Endothelial cell (in vitro differentiated cells): ENCODE measurements at places on chromosomes 3 and 15.

DNA sequence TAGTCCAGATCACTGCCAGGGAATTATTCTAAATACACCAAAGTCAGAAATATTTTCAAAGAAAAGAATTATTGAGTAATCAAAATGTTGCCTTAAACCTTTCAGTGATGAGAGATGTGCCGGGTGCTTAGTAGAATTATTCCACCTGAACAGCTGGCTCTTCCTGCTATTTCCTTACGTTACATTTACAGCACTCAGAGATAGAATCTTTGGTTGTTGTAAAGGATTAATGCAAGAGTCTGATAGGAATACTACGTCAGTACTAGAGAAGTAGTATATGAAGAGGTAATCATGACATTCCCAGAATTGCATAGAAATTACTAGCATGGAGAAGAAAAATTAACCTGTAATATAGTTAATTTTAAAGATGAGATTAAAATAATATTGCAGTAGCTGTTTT, 50.9 kb upstream of the ZDHHC23 start:
- no peak overlapping the region for H3K27ac ChIP-seq
- DNase-seq = no peak
- peaks cover 6% of the 10 kb centered on the region for H3K4me1 ChIP-seq
- no peak overlapping the region for H3K4me3 ChIP-seq
- H3K27me3 ChIP-seq = no peaks in the 10 kb centered on the region

GRCh38 chr3:12301031-12301430, 12.2 kb downstream of the PPARG start:
- no peak overlapping the region for H3K4me3 ChIP-seq
- no peaks in the 10 kb centered on the region for H3K4me1 ChIP-seq
- no peak for DNase-seq
- H3K27ac ChIP-seq = no peak overlapping the region
- H3K27me3 ChIP-seq = no peaks in the 10 kb centered on the region

- H3K4me3 ChIP-seq = no peak overlapping the region
- no peaks in the 10 kb centered on the region for H3K27me3 ChIP-seq
- H3K27ac ChIP-seq = no peak overlapping the region
- peaks cover 8% of the 10 kb centered on the region for H3K4me1 ChIP-seq
- no peak for DNase-seq
These were observed 49.7 kb upstream of the FRMD4B start for GRCh38 chr3:69435274-69436265.

GRCh38 chr3:45441584-45442310, 53.4 kb downstream of the LARS2 start:
- H3K4me3 ChIP-seq = no peak overlapping the region
- H3K27me3 ChIP-seq = no peaks in the 10 kb centered on the region
- H3K36me3 ChIP-seq = peaks cover 9% of the 10 kb centered on the region

DNA sequence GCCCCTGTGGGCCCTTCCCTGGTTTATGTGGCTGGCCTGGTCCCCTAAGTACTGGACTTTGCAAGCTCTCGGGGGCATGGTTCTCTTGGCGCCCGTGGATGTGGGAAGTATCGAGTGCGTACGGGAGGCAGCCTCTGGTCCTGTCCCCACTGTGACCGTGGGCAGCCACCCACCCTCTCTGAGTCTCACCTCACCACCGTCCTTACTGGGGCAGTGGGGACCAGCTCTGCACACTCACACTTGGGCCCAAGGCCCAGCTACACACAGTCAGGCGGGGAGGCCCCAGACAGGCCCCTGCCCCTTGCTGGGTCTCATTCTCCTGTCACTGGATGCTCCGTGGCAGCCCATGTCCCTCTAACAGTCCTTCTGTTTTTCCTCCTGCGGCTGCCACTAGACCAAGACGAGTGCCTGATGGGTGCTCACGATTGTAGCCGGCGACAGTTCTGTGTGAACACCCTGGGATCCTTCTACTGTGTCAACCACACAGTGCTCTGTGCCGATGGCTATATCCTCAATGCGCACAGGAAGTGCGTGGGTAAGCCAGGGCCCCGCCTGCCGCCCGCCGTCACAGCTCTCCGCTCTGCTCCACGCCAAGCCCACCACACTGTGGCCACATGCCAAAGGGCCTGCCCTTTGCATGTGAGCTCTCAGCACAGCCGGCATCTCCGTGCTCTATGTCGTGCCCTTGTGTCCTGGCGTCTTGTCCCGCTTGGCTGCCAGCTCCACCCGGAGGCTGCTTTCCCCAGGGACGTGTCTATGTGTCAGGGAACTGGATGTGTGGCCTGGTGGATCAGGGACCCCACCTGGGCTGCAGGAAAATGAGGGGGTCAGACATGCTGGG, 72.7 kb downstream of the FBLN2 start:
- H3K4me3 ChIP-seq = no peak overlapping the region
- DNase-seq = no peak
- H3K36me3 ChIP-seq = peaks cover 7% of the 10 kb centered on the region

- H3K4me3 ChIP-seq = no peak overlapping the region
- no peaks in the 10 kb centered on the region for H3K27me3 ChIP-seq
- H3K27ac ChIP-seq = no peak overlapping the region
- H3K36me3 ChIP-seq = no peaks in the 10 kb centered on the region
- DNase-seq = no peak
- no peaks in the 10 kb centered on the region for H3K4me1 ChIP-seq
These were observed 9.4 kb upstream of the CRTC3 start for GRCh38 chr15:90520365-90520764.

- no peaks in the 10 kb centered on the region for H3K4me1 ChIP-seq
- no peak overlapping the region for H3K4me3 ChIP-seq
- H3K27ac ChIP-seq = no peak overlapping the region
These were observed 19.4 kb downstream of the GXYLT2 start for GRCh38 chr3:72907131-72907711.

- no peaks in the 10 kb centered on the region for H3K27me3 ChIP-seq
- no peak overlapping the region for H3K4me3 ChIP-seq
- no peaks in the 10 kb centered on the region for H3K36me3 ChIP-seq
- no peak for DNase-seq
These were observed 3.4 kb downstream of the ANKRD28 start for GRCh38 chr3:15794303-15794771.

- DNase-seq = no peak
These were observed 7.1 kb upstream of the SLC6A20 start for GRCh38 chr3:45803252-45803935.

DNA sequence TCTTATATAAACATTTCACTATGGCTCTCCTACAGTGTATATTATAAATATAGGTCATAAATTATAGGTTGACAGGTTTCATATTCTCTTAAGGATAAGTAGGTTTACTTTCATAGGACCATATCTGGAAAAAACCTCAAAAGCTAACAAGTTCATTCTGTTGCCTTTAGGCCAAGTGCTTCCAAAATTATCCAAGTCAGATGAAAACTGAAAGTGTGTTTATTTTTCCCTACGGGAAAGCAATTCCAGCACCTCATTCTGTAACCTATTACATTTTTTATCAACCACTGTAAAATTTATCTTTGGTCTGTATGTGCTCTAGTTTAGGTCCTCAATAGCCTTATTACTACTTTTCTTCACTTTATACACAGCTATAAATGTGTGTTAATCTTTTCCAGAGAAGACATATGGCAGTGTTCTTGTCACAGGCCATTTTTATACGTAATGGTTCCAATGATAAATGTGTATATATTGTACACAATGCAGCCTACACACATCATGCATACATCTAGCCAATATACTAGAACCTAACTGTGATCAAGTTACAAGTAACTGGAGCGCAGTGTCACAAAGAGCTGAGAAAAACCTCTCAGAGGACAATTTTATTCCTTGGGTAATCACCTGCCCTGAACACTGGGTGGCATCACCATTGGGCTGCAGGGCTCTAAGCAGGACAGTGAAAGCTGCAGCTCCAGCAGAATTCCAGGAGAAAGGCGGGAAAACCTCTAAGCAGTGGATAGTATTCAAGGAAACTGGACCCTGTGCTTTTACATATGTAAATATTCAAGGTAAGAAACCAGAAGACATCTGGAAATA, 251.3 kb downstream of the CTNNB1 start:
- no peaks in the 10 kb centered on the region for H3K27me3 ChIP-seq
- H3K4me3 ChIP-seq = no peak overlapping the region
- H3K4me1 ChIP-seq = no peaks in the 10 kb centered on the region
- no peaks in the 10 kb centered on the region for H3K36me3 ChIP-seq
- H3K27ac ChIP-seq = no peak overlapping the region

DNA sequence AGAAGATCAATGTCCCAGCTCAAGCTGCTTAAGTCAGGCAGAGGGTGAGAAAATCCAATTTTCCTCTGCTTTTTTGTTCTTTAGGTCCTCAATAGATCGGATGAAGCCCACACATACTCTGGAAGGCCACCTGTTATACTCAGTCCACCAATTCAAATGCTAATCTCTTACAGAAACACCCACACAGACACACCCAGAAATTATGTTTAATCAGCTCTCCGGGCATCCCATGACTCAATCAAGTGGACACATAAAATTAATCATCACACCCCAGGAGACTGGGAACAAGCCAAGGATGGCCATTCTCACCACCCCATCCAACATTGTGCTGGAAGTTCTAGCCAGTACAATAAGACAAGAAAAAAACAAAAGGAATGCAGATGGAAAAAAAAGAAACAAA, 67.8 kb upstream of the SLC24A5 start:
- peaks cover 2% of the 10 kb centered on the region for H3K4me1 ChIP-seq
- H3K4me3 ChIP-seq = no peak overlapping the region
- no peak for DNase-seq
- no peaks in the 10 kb centered on the region for H3K36me3 ChIP-seq
- H3K27ac ChIP-seq = no peak overlapping the region

DNA sequence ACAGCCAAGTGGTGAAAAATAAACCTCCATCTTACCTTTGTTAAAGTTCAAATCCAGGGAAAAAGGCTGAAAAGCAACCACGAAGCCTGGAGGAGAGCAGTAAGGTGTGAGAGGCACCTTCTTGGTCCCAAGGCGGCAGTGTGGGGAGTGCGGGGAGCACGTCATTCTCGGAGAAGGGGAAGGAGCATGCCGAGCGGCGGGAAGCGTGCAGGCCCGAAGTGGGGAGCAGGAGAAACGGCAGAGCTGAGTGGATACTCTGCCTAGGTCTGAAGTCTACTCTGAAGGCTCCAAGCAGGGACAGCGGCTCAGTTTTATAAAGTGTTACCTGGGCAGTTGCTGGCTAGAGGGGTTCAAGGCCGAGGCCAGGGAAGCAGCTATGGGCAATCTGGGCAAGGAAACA, 96.9 kb downstream of the RYK start:
- DNase-seq = no peak
- H3K36me3 ChIP-seq = peaks cover 44% of the 10 kb centered on the region
- H3K27ac ChIP-seq = no peak overlapping the region
- H3K27me3 ChIP-seq = peaks cover 5% of the 10 kb centered on the region
- H3K4me1 ChIP-seq = peaks cover 29% of the 10 kb centered on the region

DNA sequence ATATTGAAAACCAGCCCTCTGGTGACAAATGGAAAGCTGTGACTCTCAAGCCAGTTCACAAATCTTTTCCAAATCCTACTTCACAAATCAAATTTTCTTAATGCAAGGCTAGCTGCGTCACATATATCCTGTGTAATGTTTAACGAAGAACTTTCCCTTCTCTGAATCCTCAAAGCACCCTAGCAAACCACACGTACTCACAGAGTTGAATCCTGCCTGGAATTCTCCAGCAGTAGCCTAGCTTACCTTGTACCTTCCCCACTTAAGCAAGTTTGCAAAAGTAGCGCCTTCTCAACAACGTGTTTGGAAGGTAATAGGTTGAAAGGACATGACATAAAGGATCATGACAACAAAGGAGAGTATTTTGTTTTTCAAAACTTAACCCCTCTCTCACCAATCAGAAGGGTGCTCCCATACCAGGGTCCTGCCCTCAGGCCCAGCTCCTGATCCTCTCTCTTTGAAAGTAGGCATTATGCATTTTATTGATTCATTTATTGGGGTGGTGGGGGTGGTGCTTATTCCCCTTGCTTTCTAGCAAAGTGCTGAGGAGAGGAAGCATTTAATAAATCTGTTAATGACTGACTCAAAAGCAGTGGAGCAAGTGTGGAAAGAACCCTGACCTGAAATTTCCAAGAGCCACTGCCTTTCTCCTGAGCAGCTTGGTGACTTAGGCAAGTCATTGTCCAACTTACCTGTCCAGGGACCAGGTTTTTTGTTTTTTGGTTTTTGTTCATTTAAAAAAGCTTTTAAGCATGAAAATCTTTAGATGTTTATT, 531.6 kb downstream of the MECOM start:
- H3K4me1 ChIP-seq = peaks cover 5% of the 10 kb centered on the region
- peak overlapping the region; percentile 51 for H3K4me3 ChIP-seq
- H3K27me3 ChIP-seq = peaks cover 2% of the 10 kb centered on the region
- H3K36me3 ChIP-seq = peaks cover 28% of the 10 kb centered on the region
- peak overlapping the region; percentile 18 for H3K27ac ChIP-seq

DNA sequence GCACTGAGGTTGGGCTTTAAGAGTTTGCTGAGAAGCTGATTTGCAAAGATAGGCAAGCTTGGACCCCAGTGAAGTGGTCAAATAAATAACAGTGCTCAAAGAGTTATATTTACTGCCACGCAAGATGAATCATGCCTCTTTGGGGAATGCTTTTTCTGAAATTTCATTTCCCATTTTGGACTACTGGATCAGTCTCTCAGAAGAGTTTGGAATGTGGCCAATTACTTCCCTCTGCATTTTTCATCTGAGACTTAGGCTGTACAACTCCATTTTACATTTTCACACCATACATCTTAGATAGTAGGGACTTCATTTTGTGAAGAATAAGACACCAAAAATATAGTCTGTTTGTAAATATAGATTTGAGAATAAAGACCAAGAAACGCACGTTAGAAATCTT, 419.7 kb downstream of the FGF12 start:
- no peak overlapping the region for H3K4me3 ChIP-seq
- DNase-seq = no peak
- H3K36me3 ChIP-seq = no peaks in the 10 kb centered on the region

GRCh38 chr3:65019443-65020055, 331.7 kb upstream of the ADAMTS9 start:
- no peak for DNase-seq
- H3K4me1 ChIP-seq = peaks cover 16% of the 10 kb centered on the region
- no peaks in the 10 kb centered on the region for H3K27me3 ChIP-seq
- H3K36me3 ChIP-seq = no peaks in the 10 kb centered on the region
